ENCODE measurements at places on chromosomes 5 and 9. TPM values are rescaled to one million over a fixed set of nuclear protein-coding genes. Genes with fewer than 3 reads are reported as not detected.

- H3K27me3 ChIP-seq: no peaks in the 10 kb centered on the region
- no peak for DNase-seq
- H3K36me3 ChIP-seq: no peaks in the 10 kb centered on the region
- no peak overlapping the region for H3K27ac ChIP-seq
- no peaks in the 10 kb centered on the region for H3K4me1 ChIP-seq
- H3K4me3 ChIP-seq: no peak overlapping the region
Observed at GRCh38 chr5:18142831-18143230, 508.6 kb downstream of the TAF11L14 start.

DNA sequence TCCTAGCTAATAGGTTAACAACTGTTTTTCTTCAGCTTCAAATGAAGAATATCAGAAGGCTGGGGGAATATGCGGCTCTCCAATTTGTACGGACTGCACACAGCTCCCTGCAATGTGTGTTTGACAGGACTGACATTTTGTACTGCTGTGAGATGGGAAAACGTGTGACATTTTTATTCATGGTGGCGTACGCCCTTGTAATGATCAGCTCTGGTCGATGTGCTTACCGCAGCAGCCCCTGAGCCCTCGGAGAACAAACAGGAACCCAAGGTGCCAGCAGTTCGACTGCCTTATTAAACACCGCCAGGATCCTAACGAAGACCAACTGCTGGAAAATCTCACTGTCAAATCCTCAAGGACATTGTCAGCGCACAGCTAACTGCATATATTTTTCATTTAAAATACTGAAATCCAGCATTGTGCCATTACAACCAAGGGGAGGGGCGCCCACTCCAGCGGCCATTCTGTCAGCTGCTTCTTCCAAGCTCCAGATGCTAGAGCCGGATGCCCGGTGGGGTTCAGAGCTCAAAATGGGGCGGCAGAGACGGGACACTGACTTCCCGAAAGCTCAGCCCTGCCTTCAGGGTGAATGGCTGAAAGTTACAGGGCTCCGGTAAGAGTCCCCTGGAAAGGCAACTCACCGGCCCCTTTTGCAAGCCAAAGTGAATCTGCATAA lies 66.8 kb downstream of the CRB2 start:
- no peaks in the 10 kb centered on the region for H3K36me3 ChIP-seq
- no peak overlapping the region for H3K4me3 ChIP-seq
- H3K27me3 ChIP-seq: no peaks in the 10 kb centered on the region
- no peak overlapping the region for H3K27ac ChIP-seq

GRCh38 chr5:167944121-167944852 lies 347.2 kb upstream of the WWC1 start:
- DNase-seq: no peak
- no peaks in the 10 kb centered on the region for H3K27me3 ChIP-seq
- H3K4me1 ChIP-seq: no peaks in the 10 kb centered on the region
- H3K4me3 ChIP-seq: no peak overlapping the region
- H3K27ac ChIP-seq: no peak overlapping the region

- DNase-seq: no peak
- H3K4me3 ChIP-seq: no peak overlapping the region
- H3K27me3 ChIP-seq: no peaks in the 10 kb centered on the region
- no peaks in the 10 kb centered on the region for H3K36me3 ChIP-seq
Observed at GRCh38 chr9:79127661-79128060, 444.1 kb upstream of the TLE4 start.

- no peaks in the 10 kb centered on the region for H3K4me1 ChIP-seq
- no peaks in the 10 kb centered on the region for H3K27me3 ChIP-seq
- no peak overlapping the region for H3K27ac ChIP-seq
- DNase-seq: no peak
- no peak overlapping the region for H3K4me3 ChIP-seq
- no peaks in the 10 kb centered on the region for H3K36me3 ChIP-seq
Observed at GRCh38 chr5:69043655-69043996, 50.2 kb upstream of the SLC30A5 start.

DNA sequence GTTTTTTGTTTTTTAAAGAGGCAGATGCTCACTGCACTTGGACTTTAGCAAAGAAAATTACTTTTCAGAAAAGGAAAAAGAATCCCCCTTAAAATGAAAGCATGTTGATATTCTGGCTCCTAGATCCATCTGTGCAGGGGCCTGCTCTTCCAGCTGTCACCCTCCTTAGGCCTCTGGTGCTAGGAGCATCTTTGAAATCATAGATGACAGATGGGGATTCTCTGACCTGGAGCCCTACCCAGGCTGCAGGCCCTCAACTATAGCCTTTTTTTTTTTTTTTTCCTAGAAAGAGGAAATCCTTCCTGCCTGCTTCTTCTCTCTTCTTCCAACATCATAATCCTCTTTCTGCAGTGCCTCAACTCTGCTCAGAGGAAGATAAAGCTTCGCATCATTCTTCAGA lies 16.3 kb upstream of the DCP2 start:
- no peaks in the 10 kb centered on the region for H3K4me1 ChIP-seq
- no peak overlapping the region for H3K4me3 ChIP-seq
- no peaks in the 10 kb centered on the region for H3K27me3 ChIP-seq
- H3K36me3 ChIP-seq: no peaks in the 10 kb centered on the region
- no peak for DNase-seq

DNA sequence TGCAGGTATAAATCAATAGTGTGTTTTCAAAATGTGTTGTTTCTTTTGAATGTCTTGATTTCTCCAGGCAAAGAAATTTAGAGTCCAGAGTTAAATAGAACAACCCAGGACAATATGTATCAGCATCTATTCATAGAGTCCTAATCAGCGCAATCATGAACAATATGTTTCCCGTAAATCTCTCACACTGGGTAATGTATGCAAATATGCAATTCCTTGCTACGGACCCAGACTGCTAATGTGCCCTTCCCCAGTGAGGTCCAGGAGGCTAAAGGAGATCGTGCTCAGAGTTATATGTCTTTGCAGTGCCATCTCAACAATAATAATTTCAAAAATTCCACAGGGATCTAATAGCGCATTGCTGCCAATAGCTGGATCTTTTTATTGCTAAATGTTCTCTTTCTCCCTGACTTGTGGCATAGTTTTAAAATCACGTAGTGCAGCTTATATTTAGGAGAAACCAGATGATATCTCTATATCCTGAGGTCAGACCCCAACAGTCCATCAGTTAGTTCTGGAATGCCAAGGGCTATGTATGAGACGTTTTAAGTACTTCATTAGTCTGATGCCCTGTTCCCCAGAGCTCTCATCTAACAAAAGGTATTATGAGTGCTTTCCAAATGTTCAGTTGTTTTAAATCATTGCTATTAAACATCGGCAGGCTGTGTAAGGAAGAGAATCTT lies 145.1 kb downstream of the MARCHF11 start:
- DNase-seq: no peak
- H3K36me3 ChIP-seq: no peaks in the 10 kb centered on the region
- H3K27me3 ChIP-seq: no peaks in the 10 kb centered on the region
- H3K4me3 ChIP-seq: no peak overlapping the region

GRCh38 chr9:84226126-84226525 lies 114.4 kb downstream of the SLC28A3 start:
- peaks cover 9% of the 10 kb centered on the region for H3K4me1 ChIP-seq
- H3K27ac ChIP-seq: no peak overlapping the region
- H3K4me3 ChIP-seq: no peak overlapping the region
- DNase-seq: no peak

- no peaks in the 10 kb centered on the region for H3K4me1 ChIP-seq
- H3K4me3 ChIP-seq: no peak overlapping the region
- DNase-seq: no peak
- no peak overlapping the region for H3K27ac ChIP-seq
- no peaks in the 10 kb centered on the region for H3K36me3 ChIP-seq
Observed at GRCh38 chr5:96610747-96611146, 51.4 kb upstream of the CAST start.

The FBXW2 gene
- total RNA-seq: 60.2 TPM

The ZNF462 gene
- total RNA-seq: 163 TPM

The NR5A1 gene
- 0.42 TPM for total RNA-seq

Measured in H1 (cell line).